ENCODE measurements at places on chromosomes 16 and 17.

DNA sequence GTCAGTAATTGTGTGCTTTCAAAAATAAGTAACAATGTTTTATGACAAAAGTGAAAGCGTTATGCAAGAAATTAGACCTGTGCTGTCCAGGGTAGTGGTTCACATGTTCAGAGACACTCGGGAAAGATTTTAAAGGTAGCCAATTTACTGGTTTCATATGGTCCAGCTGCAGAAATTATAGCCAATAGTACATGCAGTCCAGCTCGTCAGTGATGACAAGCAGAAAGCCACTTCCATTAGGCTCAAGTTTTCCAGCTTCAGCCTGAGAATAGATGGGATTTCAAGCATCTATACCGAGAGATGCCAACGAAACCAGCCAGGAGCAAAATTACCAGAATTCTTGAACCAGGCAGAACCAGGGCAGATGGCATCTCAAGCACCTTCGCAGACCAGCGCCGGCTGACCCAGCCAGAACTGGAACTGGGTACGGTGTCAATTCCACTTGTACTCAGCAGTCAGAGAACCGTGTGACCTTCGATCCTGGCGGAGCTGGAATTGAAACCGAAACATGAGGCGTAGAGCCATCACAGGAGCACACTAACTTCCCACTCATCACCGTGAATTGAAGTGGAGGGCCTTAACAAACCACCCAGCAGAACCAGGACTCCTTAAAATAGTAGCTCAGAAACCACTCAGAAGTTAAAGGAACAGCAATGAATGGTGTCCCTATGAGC is 207.9 kb upstream of the HSBP1 start:
- DNase-seq = no peak

- no peak for DNase-seq
Measured at GRCh38 chr17:28228109-28228840, 90.7 kb upstream of the TMEM97 start.

GRCh38 chr17:78473951-78474613 is 95.6 kb downstream of the PGS1 start:
- peak; percentile 4 for DNase-seq

- DNase-seq = peak; percentile 51
Measured at GRCh38 chr17:41211845-41212466, 14.5 kb upstream of the KRTAP9-2 start.

- no peak for DNase-seq
Measured at GRCh38 chr16:70430667-70431536, 8.0 kb downstream of the ST3GAL2 start.

GRCh38 chr16:84048270-84048669 is 5.7 kb upstream of the SLC38A8 start:
- no peak for DNase-seq

DNA sequence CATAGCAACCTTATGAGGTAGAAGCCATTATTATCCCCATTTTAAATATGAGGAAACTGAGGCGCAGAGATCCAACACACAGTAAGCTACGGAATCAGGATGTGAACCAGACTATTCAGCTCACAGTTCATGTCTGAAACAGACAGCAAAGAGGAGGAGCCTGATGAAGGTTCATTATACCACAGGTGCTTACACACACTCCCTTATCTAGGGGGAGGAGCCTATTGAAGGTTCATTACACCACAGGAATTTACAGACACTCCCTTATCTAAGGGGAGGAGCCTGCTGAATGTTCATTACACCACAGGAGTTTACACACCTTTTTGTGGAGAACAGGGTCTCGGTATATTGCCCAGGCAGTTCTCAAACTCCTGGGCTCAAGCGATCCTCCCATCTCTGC is 21.9 kb downstream of the C16orf95 start:
- DNase-seq = no peak

- DNase-seq = peak; percentile 80
Measured at GRCh38 chr17:38693700-38694329, 11.3 kb upstream of the MLLT6 start.

- no peak for DNase-seq
Measured at GRCh38 chr17:73840829-73841228, 196.6 kb upstream of the SDK2 start.

DNA sequence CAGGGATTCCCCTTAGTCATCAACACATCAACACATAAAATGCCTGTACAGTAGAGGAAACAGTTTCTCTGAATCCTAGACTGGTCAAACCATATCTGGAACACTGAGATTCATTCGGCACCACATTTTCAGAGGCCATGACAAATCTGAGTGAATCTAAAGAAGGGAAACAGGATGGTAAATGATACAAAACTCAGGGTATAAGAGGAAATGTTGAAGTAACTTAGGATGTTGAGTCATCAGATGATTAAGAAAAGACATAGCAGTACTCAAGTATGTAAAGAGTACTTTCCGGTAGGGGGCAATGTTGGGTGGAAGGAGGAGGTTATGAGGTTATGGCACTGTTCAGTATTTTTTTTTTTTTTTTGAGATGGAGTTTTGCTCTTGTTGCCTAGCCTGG is 358.5 kb upstream of the PMFBP1 start:
- peak; percentile 67 for DNase-seq

GRCh38 chr17:40818343-40818732 is 4.1 kb downstream of the KRT10 start:
- no peak for DNase-seq

DNA sequence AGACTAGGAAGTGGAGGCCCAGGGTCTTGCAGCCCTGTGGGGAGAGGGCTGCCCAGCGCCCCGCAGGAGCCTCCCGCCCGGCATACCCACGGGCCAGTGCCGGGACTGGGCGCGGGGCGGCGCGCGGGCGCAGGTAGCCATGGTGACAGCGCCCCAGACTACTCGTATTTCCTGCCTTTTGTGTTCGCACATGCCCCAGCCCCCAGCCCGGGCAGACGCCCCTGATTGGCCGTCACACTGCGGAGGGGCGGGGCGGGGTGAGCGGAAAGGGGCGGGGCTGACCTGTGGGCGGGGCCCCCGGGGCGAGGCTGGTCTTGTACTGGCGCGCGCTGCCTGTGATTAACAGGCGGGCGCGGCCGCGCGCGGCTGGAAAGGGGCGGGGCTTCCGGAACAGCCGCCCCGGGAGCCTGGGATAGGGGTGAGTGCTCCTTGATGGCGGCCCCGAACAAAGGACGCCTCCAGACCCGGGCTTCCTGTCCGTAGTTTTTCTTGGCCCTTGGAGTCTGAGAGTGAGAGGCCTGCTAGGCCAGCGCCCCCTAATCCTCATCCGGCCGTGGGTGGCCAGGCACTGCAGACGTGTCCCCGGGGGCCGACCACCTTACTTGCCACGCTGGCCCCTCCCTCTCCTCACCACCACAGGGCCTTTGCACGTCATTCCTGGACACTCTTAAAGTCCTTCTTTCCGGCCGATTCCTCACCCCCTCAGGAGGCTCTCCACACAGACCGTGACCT is 71.0 kb downstream of the RAI1 start:
- peak; percentile 92 for DNase-seq

GRCh38 chr16:29315916-29316517 is 90.5 kb downstream of the NPIPB11 start:
- DNase-seq = no peak

DNA sequence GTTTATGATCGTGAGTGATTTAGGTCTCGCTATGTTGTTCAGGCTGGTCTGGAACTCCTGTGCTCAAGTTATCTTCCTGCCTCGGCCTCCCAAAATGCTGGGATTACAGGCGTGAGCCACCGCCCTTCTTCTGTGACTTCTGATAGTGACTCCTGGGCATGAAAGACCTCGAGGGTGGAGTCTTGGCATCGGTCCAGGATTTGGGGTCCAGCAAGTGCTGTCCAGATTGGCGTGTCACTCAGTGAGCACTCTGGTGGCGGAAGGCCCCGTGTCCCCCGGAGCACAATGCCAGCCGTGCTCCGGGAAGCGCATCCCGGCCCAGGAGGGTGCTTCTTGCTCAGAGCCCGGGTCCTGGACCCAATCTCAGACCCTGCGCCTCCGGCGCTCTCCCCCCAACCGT is 6.8 kb downstream of the OR1F1 start:
- DNase-seq = no peak

DNA sequence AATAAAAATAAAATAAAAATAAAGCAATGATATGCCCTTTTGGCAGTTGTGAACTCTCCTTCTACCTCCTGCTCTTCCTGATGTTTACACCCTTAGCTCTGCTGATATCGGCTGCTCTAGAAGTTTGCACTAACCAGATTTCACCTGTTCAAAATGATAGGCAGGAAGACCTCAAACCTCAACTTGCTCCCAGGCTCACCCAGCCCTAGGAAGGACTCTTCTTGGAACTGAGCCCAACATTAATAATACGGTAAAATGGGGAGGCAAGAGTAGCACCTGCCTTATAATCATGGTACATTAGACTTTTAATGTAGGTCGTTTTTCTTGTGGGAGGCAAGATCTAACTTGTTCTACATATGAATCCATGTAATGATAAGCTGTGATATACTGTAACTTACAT is 61.2 kb upstream of the MED13 start:
- DNase-seq = no peak

- DNase-seq = no peak
Measured at GRCh38 chr17:41417576-41418015, 6.8 kb downstream of the KRT37 start.

DNA sequence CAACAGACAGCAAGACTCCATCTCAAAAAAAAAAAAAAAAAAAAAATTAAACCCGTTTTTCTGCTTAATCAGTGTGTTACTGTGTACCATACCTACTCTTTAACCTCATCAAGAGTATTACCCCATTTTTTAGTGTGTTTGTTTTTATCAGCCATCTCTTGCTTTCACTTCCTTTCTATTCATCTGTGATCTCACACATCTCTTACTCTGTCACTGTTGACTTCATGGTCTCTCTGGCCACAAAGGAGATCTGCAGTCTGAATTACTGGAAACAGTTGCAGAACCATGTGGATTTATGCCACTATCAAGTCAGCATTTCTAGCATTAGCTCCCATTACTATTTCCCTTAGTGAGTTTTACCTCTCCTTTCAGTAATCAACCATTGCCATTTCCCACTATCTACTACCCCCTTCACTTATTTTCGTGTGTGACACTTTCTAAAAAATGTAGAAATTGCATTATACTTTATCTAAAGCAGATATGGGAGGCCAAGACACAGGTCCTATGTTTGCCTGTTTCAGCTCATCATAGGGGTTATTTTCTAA is 20.1 kb downstream of the NDEL1 start:
- DNase-seq = no peak

GRCh38 chr16:16175296-16175695 is 48.0 kb downstream of the ABCC6 start:
- no peak for DNase-seq

DNA sequence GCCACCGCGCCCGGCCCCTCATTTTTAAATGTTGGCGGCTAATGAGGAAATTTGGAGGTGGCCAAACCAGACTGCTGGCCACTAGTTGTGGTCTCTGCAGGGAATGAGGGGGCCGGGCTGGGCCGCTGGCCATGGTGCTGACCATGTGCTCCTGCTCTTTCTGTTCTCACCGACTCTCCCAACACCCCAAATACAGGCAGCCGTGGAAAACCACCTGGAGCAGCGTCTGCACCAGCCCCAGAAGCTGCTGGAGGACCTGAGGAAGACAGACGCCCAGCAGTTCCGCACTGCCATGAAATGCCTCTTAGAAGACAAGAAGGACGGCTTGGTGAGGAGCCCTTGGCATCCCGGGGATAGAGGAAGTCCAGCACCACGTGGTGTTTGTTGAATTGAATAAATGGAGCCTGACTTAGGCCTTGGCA is 21.3 kb downstream of the OTOA start:
- DNase-seq = no peak

DNA sequence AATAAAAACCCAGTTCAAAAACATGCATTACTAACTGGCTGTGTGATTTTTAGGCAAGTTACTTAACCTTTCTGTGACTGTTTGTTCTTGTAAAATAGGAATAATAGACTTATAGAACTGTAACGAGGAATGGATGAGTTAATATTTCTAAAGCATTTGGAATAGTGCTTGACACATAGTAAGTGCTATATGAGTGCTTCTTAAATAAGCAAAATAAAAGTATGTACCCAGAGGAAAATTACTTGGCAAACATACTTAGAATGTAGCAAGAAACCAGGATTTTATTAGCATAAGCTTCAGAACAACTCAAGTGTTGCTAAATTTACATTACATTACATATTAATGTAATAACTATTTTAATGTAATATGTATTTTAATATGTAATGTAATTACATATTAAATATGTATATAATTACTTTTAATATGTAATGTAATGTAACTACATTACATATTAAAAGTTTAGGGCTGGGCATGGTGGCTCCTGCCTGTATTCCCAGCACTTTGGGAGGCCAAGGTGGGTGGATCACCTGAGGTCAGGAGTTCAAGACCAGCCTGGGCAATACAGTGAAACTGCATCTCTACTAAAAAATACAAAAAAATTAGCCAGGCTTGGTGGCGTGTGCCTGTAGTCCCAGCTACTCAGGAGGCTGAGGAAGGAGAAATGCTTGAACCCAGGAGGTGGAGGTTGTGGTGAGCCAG is 14.2 kb downstream of the NFAT5 start:
- no peak for DNase-seq

- no peak for DNase-seq
Measured at GRCh38 chr16:54253118-54253517, 33.5 kb downstream of the IRX3 start.

GRCh38 chr17:19364699-19365498 is 2.4 kb upstream of the B9D1 start:
- DNase-seq = no peak

GRCh38 chr16:75529959-75530358 is 5.9 kb downstream of the CHST5 start:
- DNase-seq = no peak

DNA sequence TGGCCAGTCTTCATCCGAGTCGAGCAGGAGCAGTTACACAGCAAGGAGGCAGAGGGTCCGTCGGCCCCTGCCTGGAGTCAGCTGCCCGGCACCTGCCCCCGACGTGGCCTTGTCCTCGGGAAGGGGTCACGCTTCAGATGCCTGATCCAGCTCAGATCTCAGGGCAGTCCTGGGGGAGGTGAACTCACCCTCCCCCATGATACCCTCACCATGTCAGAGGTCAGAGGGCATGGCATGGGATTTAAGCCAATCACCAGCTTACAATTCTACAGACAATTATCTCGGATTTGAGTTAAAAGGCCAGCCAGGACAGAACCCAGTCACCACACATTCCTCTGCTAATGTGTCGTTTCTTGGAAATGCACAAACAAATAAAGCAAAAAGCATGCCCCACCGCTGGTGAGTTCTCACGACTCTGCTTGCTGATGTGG is 211.3 kb downstream of the FOXL1 start:
- peak; percentile 53 for DNase-seq

DNA sequence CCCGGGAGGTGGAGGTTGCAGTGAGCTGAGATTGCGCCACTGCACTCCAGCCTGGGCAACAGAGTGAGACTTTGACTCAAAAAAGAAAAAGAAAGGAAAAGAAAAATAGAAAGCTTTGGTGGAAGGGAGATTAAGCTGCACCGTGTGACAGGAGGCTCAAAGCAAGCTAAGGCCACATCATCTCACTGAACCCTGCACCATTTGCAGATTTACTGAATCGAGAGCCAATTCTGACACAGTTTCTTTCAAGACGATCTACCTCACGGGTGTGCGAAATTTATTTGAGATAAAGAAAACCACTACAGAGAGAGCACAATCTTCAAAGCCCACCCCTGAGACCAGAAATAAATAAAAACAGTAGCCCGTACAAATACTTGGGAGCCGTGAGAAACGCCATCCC is 49.6 kb downstream of the RTN4RL1 start:
- no peak for DNase-seq

GRCh38 chr16:19662351-19662750 is 55.7 kb downstream of the KNOP1 start:
- no peak for DNase-seq

GRCh38 chr16:81220349-81220748 is 18.1 kb upstream of the BCO1 start:
- DNase-seq = no peak

GRCh38 chr16:80433623-80434022 is 107.2 kb upstream of the DYNLRB2 start:
- DNase-seq = no peak
